ENCODE measurements at places on chromosomes 12 and 14.
A peak's percentile ranks its signal among the peaks of the same experiment; 100 is the strongest.

DNA sequence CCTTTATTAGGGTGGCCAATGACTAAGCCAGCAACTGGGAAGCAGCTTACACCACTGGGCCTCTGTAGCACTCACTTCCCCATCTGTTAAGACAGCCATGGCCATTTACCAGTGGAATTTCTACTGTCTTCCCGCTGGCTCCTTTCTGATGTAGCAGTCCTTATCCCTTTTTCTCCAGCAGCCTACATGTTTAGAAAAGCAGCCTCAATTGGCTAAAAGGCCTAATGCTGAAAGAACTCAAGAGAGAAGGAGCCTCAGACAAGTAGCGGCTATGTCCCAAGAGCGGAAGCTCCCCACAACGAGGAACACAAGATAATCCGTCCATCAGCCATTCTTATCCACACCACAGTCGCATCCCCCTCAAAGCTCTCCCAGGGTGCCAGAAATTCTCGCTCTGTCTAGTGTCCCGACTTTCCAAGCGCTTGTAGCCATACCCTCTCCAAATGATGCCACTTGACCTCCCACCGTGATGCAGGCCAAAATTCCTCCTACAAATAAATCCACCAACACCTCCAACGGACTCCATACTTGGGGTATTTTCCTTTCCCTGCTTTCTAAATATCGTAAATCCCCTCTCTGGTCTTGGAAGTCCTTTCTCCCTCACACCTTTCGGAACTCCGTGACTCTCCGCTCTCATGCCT lies 624 bp downstream of the M6PR start:
- DNase-seq: peak; percentile 30

GRCh38 chr12:116210131-116210530 lies 67.4 kb downstream of the MED13L start:
- DNase-seq: no peak

DNA sequence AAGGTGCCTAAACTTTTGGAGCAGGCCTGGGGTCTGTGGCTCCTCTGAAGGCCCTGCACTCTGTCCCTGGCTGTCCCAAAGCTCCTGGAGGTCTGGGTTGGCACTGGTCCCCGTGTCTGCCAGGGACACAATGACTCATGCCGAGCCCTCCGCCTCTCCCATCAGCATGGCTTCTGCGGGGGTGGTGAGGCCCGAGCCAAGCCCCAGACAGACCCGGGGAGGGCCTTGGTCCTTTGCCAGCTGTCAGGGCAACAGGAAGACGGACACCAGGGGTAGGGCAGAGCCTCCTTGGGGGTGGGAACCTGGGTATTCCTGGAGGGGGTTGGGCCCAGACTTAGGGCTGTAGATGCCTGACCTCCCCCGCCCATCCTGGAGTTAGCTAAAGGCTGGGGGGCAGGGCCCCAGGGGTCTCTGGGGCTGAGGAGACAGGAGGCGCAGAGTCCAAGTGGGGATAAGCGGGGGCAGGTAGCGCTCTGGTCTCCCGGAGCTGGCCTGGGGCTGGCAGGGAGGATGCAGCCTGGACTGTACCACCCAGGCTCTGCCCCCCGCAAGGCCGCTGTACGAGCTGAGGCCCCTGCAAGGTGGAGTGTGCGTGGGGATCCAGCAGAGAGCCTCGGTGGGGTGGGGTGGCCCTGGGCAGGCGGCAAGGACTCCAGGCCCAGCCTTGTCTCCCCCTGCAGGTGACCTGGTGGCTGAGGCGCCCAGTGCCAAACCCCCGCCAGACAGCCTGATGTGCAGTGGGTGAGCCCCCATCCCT lies 16.4 kb upstream of the PUS1 start:
- DNase-seq: no peak

GRCh38 chr14:37787879-37788494 lies 192.6 kb downstream of the TTC6 start:
- DNase-seq: no peak

DNA sequence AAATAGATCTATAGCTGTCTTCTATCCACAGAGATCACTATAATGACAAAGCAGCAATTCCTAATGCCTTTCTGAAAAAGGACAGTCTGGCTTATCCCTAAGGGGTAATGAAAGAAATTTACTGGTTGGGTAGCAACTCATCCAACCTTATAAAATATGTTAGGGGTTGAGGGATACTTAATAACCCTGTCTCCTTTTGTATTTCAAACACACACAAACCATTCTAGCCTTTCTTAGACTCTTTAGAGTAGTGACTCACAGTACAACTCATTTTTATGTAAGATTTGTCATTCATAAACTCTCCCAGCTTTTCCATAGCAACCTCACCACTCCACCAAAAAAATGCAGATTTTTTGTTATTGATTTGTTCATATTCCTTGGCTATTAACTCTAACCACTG lies 167.9 kb downstream of the FSCB start:
- no peak for DNase-seq

DNA sequence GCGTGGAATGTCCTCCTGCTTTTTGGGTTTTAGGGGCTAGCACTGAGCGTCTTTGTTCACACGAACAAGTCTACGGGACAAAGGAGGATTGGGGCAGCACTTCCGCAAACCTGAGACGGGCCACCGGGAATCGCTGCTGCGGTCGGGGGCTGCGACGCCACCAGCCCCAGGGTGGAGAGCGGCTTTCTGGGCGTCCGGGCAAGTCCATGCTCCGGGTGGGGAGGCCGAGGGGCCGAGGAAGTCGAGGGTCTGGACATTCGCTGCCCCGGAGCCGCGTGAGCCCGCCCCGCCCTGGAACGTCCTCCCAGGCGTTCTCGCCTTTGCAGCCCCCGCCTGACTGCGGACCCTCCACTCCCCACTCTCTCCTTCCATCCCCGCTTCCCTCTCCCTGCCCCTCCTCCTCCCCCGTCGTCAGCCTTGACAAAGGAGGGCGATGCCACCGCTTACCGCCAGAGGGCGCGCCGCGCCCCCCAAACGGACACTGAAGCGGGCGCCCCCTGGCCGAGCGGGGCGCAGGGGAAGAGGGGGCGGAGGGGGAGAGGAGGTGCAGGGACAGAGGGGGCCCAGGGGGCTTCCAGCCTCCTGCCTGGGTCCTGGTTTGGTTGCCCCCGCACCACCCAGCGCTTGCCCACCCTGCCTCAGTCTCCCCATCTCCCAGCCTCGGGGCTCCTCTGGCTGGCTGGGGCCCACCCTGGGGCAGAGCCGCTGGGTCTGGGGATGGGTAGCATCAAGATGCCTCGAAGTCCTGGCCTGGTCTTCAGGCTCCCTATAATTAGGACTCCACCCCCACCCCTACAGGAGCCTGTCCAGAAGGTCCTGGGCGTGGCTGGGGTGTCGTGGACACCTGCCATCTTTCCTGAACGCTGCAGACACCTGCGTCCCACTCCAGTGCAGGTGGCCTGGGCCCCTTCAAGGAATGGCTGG lies 39.1 kb upstream of the INF2 start:
- DNase-seq: peak; percentile 76

GRCh38 chr12:113200021-113200797 lies 14.7 kb downstream of the RITA1 start:
- no peak for DNase-seq

DNA sequence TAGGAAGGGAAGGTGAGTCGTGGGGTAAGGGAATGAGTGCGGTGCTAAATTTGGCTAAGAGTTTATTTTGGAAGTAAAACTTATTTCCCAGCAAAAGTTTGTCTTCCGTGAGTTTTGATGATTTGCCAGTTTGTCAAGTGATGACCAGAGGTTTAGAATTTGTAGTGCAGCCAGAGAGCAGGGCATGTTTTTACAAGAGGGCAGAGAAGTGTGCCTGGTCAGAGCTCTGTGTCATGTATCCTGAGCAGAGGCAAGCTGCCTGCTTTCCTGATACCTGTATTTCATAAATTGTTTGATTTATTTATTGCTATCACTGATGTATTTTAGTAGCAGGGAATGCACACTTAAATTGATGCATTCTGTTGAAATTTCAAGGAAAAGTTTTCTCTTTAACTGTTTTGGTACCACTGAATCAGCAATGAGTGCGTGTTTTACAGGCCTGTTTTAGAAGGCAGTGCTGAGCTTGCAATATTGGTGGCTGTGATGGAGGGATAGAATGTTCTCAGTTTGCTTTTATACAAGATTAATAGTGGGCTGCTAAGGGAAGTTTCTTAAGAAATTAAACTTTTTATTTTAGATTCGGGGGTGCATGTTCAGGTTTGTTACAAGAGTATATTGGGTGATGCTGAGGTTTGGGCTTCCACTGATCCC lies 19.7 kb upstream of the RD3L start:
- no peak for DNase-seq

DNA sequence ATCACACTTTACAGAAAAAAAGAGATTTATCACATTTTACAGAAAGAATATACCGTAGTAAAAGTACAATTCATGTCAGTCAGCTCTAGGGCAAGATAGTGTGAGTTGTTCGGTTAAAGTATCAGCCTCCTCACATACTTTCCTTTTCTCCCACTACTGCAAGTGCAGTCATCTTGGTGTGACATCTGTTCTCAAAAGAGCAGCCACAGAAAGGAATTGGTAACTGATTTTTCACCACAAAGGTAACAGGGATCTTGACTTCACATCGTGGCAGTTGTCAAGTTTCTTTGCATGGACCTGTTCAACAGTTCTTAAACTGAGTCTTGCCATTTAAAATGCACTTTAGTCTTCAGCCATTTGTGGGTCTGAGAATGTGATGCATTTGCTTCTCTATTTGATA lies 5.0 kb upstream of the E2F7 start:
- DNase-seq: no peak

DNA sequence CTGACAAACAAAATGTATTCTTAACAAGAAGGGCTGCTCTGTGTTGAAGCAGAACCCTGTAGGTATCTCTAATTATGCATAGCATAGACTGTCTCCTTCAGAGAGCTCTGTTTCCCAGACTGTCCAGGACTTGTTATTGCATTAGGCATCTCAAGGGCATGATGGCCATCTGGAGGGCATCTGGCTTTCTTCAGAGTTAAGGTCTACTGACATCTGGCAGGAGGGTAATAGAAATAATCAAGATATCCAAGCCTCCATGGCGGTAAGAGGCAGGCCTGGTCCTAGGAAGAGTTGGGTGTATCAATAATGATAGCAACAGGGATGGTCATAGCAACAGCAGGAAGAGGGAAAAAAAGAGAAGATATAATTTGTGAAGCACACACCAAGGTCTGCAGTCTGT lies 161.2 kb downstream of the TTC8 start:
- no peak for DNase-seq

DNA sequence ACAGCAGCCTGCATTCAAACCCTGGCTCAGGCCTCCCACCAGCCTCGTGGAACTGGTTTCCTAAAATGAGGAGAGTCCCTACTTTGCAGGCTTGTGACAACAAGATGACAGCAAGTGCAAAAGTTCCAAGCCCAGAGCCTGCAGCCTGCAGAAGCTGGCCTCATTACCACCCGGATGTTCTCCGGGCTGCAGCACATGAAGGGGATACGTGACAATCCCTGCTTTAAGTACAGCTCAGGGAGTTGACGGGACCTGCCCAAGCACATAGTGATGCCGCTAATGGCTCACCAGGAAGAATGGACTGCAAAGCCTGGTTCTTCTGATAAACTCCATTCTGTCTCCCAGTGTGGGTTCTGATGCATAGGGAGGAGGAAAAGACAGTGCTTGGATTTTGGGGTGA lies 15.0 kb downstream of the SSH1 start:
- no peak for DNase-seq

GRCh38 chr14:22179190-22179589 lies 409.8 kb downstream of the DAD1 start:
- DNase-seq: no peak
